Fibroblast of lung (primary cell): ENCODE measurements at places on chromosomes 16 and 17.
A peak's percentile ranks its signal among the peaks of the same experiment; 100 is the strongest.

- peak; percentile 96 for DNase-seq
Observed at GRCh38 chr16:88886845-88887521, 20.5 kb upstream of the PABPN1L start.

GRCh38 chr16:728131-728889 lies 1.4 kb downstream of the HAGHL start:
- peak; percentile 76 for DNase-seq

DNA sequence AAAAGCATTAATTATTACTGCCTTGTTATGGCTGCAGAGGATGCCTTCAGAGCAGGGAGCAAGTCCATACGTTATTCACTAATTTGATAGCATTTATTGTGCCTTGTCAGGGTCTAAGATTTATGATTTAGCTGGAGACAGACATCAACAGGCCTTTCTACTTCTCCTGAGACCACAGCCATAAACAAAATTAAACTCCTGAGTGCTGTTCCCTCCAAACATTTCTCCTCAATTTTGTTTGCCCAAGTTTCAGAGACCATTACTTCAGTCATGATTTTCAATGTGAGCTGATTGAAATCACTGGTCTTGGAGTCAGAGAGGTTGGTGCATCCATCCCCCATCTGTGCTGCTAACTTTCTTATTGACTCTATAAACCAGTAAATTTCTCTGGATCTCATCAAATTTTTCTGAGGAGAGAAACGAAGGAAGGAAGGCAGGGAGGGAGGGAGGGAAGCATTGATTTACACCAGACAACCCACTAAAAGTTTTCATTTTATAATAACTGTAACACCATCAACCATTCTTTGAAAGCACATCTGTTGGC lies 423.6 kb upstream of the CDH11 start:
- DNase-seq: no peak

- DNase-seq: peak; percentile 50
Observed at GRCh38 chr16:5073279-5073629, 1.6 kb downstream of the ALG1 start.

DNA sequence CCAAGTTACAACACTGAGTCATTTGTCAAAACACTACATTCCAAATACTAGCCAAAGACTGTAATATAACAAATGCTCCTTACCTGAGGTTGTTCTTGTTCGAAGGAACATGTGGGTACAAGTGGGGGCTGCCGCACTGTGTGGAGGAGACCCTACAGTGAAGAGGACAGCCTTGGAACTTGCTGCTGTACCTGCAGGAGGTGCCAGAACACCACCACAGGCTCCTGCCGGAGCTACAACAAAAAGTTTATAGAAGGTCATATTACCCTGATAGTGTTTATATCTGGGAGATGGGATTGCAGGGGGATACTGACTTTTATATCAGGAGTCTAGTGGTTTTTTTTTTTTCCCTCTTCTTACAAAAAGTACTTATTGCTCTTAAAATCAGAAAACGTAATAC lies 37.8 kb upstream of the ALDH3A1 start:
- DNase-seq: no peak

DNA sequence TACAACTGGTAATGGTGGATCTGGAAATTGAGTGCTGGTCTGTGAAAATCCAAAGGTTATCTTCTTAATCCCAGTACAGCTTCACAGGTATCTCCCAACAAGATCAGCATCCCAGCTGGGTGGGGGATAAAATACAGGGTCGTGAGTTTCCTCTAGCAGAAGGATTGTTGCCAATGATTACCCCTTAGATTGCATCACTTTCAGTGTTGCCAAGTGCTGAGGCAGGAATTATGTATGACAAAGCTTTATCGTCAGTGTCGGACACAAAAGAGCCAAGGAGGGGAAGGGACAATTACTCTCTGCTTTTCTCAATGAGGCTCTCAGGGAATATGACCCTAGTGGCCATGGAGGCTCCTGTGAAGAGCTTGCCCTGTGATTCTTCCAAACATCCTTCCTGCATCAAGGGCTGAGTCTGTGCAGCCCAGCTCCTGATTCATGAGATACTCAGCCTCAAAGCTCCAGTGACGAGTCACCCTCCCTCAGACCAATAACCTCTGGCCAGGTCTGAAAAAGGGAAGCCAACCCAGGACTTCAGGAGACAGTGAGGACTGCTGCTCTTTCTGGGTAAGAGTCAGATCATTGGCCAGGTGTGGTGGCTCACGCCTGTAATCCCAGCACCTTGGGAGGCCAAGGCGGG lies 15.0 kb downstream of the OR1F1 start:
- DNase-seq: no peak

GRCh38 chr17:74936470-74936799 lies 737 bp downstream of the OTOP3 start:
- no peak for DNase-seq

DNA sequence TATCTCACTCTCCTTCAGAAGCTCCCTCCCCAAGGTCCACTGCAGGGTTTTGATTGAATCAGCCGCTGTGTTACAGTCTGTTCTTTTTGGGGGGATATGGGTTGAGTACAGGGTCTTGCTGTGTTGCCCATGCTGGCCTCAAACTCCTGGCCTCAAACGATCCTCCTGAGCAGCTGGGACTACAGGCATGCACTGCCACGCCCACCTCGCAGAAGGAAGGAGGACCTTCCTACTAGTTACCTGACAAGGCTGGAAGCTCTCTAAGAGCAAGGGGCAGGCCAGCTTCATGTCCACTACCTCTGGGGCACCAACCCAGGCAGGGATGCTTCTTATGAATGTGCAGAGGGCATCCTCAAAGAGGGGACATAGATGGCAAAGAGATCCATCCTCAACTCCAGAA lies 1.9 kb upstream of the MMP28 start:
- DNase-seq: no peak

- no peak for DNase-seq
Observed at GRCh38 chr16:75257886-75258806, 6.7 kb upstream of the BCAR1 start.

DNA sequence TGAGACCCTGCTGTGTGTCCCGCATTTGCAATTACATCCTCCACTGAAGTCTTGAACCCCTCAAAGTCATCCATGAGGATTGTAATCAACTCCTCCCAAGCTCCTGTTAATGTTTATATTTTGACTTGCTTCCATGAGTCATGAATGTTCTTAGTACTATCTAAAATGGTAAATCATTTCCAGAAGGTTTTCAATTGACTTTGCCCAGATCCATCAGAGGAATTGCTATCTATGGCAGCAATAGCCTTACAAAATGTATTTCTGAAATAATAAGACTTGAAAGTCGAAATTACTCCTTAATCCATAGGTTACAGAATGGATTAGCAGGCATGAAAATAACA lies 2.5 kb upstream of the C16orf87 start:
- DNase-seq: no peak

GRCh38 chr16:2704166-2704982 lies 15.7 kb downstream of the PRSS27 start:
- DNase-seq: no peak

- no peak for DNase-seq
Observed at GRCh38 chr16:87734644-87735043, 31.1 kb downstream of the KLHDC4 start.

DNA sequence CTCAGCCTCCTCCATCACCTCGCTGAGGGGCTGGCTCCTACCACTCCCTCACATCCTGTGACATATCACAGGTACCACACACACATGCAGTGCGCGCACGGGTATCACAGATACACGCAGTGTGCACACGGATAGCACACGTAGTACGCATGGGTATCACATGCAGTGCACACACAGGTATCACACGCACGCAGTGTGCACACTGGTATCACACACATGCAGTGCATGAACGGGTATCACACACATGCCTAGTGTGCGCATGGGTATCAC lies 30.1 kb downstream of the ACSF3 start:
- no peak for DNase-seq

- no peak for DNase-seq
Observed at GRCh38 chr16:58490065-58490464, 9.9 kb upstream of the NDRG4 start.

DNA sequence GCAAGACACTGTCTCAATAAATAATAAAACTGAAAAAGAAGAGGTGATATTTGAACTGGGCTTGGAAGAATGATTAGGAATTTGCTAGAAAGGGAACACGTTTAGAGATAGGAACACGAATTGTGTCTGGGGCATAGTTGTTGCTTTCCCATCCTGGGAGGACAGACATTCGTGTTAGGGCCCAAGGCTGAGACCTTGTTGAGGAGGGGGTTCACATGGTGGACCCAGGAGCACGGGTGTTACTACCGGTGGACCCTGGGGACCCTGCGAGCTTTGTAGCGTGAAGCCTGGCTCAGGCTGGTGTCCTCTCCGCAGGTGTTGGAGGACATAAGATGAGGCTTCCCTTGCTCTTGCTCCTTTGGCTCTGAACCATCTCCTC lies 1.2 kb downstream of the ACSF3 start:
- DNase-seq: no peak

GRCh38 chr17:31446195-31446967 lies 54.9 kb downstream of the RAB11FIP4 start:
- DNase-seq: no peak

DNA sequence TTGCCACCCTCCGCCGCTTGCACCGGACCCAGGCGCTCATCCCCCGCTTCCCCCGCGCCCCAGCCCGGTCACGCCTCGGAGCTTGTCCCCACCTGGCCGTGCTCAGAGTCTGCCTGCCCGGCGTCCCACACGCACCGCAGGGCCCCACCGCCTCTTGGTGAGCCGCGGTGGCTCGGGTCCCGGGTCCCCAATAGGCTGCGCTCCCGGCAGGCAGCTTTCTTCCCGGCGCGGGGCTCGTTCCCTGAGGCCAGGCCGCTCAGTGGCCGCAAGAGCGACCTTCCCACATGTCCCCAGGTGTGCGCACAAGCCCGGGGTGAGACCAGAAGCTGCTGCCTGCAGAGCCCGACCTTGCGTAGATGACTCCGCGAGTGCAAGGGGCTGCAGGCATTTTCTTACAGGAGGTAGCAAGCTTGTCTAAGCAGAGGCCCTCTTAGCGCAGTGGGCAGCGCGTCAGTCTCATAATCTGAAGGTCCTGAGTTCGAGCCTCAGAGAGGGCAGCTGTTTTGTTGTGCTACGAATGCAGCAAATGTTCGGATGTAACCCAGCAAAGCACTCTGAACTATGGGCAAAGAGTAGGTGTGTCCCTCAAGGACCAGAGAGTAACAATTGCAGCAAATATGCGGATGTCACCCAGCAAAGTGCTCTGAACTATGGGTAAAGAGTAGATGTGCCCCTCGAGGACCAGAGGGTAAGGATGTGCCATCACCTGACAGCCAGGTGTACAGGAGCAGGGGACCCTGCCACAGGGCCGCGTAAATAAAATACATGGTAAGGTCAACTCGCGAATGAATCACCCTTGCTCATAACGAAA lies 15.6 kb downstream of the TLE7 start:
- DNase-seq: peak; percentile 84
